Fibroblast of skin of left quadriceps (primary cell): ENCODE measurements at places on chromosomes 11 and 22.

GRCh38 chr11:134609361-134610115 is 197.5 kb upstream of the B3GAT1 start:
- DNase-seq, result no peak

GRCh38 chr11:64926689-64927088 is 2.2 kb downstream of the PPP2R5B start:
- no peak for DNase-seq

GRCh38 chr11:26201411-26201810 is 130.5 kb upstream of the ANO3 start:
- DNase-seq, result peak; percentile 38

GRCh38 chr11:99920956-99921355 is 766.1 kb upstream of the ARHGAP42 start:
- DNase-seq, result no peak

GRCh38 chr11:111922803-111923202 is 4.1 kb downstream of the C11orf52 start:
- peak; percentile 79 for DNase-seq

DNA sequence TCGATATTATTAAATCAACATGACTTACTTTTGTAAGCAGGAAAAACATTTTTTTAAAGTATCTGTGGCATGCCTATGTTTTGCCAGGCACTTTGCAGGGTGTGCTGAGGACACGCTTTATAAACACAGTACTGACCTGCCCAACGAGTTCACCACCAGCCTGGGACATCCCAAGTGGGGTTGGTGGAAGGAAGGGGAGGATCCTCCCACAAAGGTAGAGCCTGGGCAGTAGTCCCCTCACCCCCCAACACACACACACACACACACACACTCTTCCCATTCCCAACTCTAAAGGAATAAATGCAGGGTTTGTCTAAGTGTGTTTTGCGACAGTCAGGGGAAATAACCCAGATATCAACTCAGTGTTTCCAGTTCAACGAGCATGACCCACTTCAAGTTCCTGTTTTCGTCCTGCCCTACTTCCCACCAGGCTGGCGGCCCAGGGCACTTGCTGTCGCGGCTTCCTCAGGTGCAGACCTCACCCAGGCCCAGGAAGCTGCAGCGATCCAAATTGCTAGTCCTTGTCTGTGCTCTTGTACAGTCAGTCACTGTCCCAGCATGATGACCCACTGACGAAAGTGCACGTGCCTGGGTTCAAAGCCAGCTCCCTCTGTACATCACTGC is 3.1 kb downstream of the CERK start:
- no peak for DNase-seq

DNA sequence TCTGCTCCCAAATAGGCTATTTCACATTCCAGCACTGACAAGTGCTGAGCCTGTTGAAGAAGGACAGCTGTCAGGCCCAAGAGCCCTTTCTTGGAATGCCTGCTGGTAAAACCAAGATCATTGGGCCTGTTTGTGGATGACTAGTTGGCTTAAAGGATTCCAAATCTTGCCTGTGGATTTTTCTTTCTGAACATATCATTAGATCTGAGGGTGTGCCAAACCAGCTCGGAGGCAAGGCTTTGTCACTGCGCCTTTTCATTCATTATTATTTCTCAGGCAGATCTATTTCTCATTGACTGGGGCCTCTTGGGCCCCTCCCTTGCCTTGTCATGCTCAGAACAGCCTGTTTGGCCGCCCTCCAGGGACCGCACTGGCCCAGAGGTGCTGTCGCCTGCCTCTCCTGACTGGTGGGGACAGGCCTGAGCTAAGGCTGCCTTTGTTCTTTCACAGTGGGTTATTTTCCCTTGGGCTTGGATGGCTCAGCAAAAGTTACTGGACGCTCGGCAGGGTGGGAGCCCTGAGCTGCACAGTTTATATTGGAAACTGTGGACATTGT is 222.7 kb upstream of the SESN3 start:
- DNase-seq, result no peak
